ENCODE measurements at places on chromosomes 2 and 18.

DNA sequence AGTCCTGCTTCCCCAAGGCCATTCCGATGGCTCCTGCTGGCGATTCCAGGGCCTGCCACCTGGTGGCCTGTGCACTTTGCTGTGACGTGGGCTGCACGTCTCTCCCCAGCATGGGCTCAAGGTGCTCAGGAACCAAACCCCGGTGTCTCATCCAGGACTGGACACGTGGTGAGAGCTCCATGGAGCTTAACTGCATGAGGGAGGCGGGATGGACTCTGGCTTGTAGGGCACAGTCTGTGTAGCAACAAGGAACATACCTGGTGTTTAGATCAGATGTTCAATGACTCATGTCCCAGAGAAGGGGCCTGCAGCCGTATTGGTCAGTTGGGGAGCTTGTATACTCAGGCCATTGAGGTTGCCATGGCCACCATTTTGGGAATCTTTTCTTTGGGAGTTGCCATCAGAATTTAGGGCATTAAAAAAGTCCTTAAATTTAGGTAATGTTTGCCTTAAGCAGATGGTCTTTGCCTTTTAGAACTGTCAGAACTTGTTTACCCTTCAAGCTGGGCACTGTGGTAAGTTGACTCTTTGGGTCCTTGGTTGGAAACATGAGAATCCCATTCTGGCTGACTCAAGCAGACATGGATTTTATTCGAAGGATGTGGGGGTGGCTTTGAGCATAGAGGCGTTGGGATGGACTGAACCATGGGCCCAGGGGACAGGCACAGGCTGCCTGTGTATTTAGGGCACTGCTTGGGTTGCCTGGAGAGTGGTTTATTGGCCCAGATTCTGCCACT is 21.0 kb downstream of the AGAP1 start:
- DNase-seq = no peak

GRCh38 chr2:192443831-192444230 is 249.1 kb upstream of the TMEFF2 start:
- no peak for DNase-seq

- DNase-seq = no peak
These were observed 2.4 kb downstream of the LRRFIP1 start for GRCh38 chr2:237629739-237630138.

DNA sequence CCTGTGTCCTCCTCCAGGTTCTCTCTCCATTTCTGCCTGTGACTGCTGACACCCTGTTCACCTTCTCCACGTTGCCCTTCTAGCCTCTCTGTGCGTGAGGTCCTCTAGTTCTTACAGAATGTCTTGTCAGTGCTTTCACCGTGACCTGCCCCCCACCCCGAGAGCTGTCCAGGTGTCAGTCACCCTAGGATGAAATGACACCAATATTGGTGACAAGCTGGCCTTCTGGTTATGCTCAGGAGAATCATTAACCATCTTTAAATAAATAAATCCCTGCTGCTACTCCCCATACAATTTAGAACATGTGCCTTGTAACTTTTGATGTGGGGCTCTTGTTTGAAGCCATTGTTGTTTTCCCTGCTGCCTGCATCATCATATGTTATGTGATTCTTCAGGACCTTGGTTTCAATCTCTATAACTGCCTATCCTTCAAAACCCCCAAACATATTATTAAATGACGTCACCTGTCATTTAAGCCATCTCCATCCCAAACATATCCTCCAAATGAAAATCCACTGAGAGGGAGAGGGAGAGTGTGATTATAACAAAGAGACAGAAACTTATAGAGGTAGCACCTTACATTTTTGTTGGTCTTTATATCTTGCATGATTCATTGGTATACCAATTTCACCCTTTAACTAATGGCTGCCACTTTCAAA is 496.3 kb downstream of the PARD3B start:
- no peak for DNase-seq

DNA sequence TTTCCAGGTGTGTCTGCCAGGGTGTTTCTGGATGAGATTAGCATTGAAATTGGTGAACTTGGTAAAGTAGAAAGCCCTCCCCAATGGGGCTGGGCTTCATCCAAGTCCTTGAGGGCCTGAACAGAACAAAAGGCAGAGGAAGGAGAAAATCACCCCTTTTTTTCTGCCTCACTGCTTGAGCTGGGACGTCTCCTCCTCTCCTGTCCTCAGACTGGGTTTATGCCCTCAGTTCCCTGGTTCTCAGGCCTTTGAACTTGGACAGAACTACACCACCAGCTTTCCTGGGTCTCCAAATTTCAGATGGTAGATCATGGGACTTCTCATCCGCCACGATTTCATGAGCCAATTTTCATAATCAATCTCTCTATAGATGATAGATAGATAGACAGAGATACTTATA is 53.7 kb upstream of the BIN1 start:
- DNase-seq = no peak

DNA sequence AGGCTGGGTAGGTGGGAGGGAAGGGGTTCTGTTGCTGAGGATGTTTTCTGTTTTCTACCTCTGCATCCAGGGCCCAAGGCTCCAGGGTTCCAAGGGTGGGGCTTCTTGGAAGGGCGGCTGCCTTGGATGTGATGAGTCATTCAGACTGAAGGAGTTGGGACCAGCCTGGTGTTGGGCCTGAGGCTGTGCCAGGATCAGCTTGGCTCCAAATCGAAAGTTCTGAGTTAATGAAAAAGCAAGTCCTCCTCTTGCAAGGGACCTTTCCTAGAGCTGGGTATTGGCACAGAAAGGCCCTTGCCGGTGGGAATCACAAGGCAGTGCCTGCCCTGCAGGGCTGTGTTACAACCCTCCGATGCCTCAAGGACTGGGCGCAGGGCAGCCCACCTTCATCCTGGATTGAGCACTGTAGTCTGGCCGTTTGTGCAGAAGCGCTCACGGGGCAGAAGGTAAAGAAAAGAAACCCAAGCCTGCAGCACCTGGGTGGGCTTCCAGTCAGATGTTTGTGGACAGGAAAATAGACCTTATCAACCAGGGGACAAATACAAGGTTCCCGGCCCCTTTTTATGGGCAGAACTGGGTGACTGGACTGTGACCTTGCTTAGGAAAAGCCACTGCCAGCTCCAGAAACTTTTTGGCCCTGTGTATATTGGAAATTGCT is 52.5 kb upstream of the MCFD2 start:
- no peak for DNase-seq

- peak; percentile 10 for DNase-seq
These were observed 898.9 kb downstream of the CPS1 start for GRCh38 chr2:211455216-211455841.

DNA sequence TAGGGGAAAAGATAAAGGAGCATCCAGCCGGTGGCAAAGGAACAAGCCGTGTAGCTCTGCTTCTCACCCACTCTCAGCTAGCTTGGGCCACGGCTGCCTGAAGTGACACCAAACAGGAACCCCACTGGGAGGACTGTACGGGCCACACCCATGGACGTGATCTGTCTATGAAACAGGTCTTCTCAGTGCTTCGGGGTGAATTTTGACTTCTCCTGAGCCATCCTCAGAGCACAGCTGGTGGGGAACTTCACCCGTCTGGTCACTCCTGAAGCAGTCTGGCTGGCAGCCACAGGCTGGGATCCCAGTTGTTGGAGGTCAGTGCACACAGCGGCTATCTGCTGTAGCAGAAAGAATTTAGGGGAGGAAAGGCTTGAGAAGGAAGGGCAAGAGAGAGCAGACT is 223.8 kb downstream of the FAM210A start:
- no peak for DNase-seq

DNA sequence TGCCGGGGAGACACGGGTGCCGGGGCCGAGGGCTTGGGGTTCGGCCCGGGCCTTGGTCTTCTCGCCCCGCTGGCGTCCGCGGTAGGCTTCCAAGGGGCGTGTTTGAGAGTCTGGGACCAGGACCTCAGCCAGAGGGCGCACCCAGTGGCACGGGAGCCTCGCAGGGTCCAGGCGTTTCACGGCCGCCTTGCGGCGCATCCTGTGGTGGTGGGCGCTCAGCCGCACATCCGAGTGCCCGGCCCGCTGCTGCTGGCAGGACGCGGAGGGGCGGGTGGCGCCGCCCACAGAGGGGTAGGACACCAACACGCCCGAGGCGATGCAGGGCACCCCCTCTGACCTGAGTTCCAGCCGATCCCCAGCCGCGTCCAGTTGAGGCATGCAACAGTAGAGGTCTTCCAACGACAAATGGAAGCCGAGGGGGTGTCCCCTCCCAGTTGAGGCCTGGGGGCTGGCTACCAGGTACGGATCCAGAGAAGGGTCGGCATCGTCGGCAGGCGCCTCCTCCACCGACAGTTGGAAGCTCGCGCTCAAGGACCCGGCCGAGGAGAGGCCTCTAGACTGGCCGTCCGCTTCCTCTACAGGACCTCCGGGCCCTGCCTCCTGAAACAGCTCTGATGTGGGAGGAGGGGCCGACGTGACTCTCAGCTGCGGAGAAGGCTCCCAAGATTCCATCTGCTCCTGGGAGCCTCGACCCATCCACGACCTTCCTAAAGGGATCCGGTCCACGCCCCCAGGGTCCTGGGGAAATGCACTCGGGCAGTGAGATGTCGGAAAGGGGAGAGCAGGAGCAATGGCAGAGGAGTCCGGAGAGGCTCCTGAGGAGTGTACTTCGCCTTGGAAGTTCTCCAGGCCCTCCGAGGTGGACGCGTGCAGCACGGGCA is 6.3 kb downstream of the C2orf81 start:
- peak; percentile 45 for DNase-seq

DNA sequence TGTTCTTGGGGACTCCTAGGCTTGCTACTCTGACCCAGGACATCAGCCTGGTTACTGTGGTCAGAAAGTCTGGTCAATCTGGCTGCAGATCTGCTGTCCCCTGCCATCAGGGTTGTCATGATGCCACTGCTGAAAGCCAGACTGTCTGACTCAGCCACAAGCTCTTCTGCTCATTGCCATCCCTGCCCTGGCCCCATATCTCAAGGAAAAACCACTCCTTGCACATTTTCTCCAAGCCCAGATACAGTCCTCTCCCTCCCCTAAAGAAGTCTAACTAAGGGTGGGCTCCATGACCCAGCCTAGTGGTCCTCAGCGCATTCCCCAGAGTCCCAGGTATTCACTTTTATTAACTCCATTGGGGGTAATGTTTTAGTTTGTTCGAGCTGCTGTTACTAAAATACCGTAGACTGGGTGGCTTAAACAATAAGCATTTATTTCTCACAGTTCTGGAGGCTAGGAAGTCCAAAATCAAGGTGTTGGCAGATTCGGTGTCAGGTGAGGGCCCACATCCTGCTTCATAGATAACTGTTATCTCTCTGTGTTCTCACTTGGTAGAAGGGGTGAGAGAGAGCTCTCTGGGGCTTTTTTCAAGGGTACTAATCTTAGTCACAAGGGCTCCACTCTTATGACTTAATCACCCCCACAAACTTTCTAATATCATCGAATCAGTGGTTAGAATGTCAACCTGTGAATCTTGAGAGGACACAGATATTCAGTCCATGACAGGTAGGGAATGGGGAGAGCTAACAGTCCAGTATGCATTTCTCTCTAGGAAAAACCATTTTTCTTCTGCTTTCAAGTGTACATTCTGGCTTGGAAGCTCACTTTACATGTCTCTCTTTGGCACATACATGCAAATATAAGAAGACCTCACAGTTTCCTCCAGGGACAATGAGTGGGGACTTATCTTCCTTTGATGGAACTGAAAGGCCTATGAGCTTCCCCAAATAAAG is 94.8 kb upstream of the CXCR4 start:
- no peak for DNase-seq

- DNase-seq = peak; percentile 34
These were observed 22.8 kb upstream of the SCN7A start for GRCh38 chr2:166516712-166517303.

DNA sequence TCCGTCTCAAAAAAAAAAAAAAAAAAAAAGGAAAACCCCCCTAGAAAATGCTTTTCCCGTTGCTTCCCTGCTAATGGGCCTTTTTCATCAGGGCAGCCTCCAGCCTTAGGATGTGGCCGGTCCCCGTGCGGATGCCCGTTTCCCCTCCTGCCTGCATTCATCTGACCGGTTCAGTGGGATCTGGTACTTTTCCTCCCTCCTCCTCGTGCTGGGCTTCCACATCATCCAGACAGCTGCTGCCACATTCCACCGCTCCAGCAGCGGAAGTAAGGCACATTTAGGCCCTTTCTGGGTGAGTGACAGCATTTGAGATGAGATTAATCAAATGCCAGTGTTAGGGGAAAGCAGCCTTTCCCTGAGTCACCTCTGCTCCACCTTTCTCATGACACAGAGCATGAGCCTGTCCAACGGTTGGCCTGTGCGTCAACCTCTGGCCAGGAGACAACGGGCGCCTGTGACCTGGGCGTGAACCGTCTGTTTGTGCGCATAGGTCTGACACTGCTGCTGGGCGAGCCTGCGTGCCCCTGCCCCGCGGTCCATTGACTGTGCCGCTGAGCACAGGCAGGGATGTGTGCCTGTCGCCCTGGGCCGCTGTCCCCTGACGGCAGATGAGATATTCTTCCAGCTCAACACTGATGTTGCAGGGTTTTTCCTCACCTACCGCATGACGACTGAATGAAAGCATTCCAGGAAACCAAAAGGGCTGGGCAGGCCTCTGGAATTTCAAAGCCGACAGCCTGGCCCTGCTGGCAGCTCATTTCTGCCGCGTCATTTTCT is 174.0 kb downstream of the TGIF1 start:
- no peak for DNase-seq

- no peak for DNase-seq
These were observed 35.1 kb upstream of the CYRIA start for GRCh38 chr2:16700551-16701259.

- no peak for DNase-seq
These were observed 15.7 kb downstream of the CAMKMT start for GRCh38 chr2:44377486-44377885.

Data from renal cortex interstitium (tissue), 15 donors.